ENCODE measurements at places on chromosomes 12 and 14.

DNA sequence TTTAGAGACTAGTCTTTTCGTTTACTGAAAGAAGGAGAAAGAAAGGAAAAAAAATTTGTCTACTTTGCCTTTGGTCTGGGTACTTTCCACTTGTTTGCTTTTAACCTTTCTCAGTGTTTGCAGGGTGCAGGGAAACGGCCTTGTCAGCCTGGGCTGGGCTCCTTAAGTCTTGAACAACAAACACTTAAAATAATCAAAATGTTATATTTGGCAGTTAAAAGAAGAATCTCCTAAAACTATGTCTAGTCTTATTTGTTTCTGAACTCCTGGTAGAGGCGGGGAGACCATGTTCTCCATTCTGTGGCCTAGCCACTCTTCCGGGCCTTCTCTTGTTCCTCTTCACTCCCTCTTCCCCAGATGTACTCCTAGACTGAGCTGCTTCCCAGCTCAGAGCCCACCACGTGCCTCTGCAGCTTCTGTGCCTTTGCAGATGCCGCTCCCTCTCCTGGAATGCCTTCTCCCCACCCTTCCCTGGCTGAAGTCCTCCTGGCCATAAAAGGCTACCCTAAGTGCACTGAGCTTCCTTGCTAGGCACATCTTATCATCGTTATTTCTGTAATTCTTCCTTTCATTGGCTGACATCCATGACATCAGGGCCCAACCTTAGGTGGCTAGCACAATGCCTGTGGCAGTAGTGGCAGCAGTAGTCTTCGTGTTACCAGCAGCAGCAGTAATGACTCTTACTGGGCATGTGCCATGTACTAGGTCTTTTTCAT is 432.9 kb downstream of the ZFP36L1 start:
- peak; percentile 39 for DNase-seq

GRCh38 chr12:111766608-111767361 is at the start of gene ALDH2:
TSS of gene ALDH2 (plus strand) at chr12:111766933. CDS start at chr12:111766983, 50 bp downstream.
- peak; percentile 69 for DNase-seq

- no peak for DNase-seq
Measured at GRCh38 chr12:4240161-4240783, 33.3 kb upstream of the CCND2 start.

GRCh38 chr12:81005606-81006005 is 67.9 kb upstream of the LIN7A start:
- DNase-seq, result no peak

DNA sequence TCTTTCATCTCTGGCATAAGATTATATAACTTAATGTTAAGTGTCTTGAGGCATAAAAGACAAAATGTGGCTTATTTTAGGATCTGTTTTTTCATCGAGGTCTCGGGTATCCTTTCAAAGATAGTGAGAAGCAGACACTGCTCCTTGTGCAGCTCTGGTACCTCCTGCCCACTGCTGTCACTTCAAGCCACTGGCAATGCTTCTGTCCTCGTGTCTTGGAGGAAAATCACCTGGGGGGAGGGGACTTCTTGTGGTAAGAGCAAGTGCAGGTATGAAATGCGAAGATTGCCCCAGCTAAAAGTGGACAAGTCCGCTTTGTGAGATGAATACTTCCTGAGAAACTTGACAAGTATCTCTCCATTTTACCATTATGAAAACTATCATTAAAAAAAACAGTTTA is 37.8 kb upstream of the DYNC1H1 start:
- DNase-seq, result no peak

- DNase-seq, result peak; percentile 69
Measured at GRCh38 chr14:67410313-67410712, 1.7 kb downstream of the PLEK2 start.

DNA sequence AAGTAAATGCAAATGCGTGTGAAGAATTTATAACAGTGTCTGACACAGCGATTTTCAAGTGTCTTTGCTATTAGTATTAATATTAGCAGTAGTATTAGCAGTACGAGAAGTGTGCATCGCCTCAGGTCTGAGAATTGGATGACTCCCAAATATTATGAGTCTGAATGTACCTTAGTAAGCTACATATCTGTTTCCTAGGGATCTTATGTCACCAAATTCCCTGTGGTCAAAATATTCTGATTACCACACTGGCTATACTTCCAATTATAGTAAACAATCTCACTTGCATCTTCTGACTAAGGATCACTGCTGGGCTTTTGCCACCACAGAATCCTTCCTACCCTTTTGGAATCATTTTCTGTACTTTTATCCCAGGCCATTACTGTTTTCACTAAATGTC is 396.0 kb upstream of the MIS18BP1 start:
- DNase-seq, result no peak

GRCh38 chr12:52023182-52023975 is 16.6 kb downstream of the TAMALIN start:
- DNase-seq, result peak; percentile 64

DNA sequence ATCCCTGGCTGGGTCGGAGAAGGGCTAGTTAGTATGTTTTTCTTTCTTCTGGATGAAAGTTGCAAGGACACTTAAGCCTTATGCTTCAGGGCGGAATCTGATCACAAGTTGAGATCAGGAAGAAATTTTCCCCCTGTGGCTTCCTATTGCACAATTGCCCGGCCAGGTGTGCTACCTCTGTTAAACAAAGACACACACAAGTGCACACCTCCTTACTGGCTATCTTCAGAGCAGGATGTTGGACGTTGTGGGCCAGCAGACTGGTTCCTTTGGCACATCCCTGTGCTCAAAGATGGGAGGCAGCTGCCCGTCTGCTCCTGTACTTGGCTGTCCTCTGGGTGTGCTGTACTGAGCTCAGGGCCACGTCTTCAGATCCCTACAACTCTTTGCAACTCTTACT is 19.1 kb downstream of the ETV6 start:
- DNase-seq, result no peak

- no peak for DNase-seq
Measured at GRCh38 chr12:82877963-82878362, 191.3 kb downstream of the TMTC2 start.

- no peak for DNase-seq
Measured at GRCh38 chr14:68817506-68818212, 24.8 kb upstream of the ZFP36L1 start.

- DNase-seq, result no peak
Measured at GRCh38 chr12:52056801-52057637, 5.8 kb downstream of the NR4A1 start.

DNA sequence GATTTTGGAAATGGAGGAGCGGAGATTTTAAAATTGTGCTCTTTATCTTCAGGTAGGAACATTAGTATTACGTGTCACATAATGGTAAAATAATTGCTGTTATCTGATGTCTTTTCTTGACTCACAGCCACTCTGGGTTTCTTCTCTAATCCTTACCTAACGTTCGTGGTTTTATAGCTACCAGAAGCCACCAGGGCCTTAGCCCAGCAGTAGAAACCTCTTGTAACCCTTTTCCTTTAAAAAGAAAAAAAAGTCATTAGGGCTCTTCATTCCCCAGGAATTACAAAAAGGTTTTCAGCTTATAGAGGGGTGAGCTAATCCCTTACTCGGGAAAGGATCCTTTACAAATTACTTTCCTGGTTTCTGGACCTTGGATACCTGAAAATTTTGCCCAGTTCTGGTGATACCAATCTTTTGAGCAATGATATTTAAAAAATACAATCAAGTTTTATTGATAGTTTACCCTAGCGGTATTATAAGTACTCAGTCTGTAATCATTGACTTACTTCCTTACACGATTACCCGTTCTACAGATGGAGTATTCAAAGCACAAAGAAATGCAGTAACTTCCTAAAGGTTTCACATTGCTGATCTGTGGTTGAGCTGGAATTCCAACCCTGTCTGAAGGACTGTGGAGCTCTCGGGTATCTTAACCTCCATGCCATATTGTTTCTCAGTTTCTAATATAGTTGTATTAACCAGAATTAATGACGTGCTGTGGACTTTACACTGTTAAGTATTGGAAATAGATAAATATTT is 1.6 kb downstream of the GABARAPL1 start:
- peak; percentile 40 for DNase-seq

GRCh38 chr12:5723071-5723470 is 222.0 kb downstream of the ANO2 start:
- DNase-seq, result no peak

GRCh38 chr12:116542345-116542956 is 16.7 kb upstream of the MAP1LC3B2 start:
- no peak for DNase-seq

DNA sequence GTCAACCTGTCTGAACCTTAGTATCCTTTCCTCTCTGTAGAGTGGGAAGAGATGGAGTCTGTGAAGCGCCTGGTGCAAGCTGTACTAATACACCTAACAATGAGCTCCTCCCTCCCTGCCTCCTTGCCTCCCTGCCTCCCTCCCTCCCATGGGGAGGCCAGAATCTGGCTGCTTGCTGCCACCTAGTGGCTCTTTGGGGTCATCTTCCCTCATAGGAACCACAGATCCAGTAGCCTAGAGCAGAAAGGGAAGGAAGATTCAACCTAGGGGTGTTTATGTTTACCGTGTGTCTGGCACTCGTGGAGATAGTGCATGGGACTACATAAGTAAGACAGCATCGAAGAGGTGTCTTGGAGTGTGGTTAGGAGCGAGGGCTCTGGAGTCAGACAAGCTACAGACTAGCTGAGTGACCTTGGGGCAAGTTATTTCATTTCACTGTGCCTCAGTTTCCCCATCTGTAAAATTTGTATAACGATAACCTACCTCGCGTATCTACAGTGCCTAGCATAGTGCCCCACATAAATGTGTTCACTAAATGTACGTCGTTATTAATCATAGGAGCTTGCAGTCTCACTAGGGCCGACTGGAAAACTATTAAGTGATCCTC is 35.5 kb upstream of the TSPAN9 start:
- peak; percentile 82 for DNase-seq

GRCh38 chr12:57237596-57237931 is 8.1 kb downstream of the SHMT2 start:
- peak; percentile 63 for DNase-seq

GRCh38 chr12:132121283-132121682 is 22.8 kb downstream of the DDX51 start:
- DNase-seq, result no peak

DNA sequence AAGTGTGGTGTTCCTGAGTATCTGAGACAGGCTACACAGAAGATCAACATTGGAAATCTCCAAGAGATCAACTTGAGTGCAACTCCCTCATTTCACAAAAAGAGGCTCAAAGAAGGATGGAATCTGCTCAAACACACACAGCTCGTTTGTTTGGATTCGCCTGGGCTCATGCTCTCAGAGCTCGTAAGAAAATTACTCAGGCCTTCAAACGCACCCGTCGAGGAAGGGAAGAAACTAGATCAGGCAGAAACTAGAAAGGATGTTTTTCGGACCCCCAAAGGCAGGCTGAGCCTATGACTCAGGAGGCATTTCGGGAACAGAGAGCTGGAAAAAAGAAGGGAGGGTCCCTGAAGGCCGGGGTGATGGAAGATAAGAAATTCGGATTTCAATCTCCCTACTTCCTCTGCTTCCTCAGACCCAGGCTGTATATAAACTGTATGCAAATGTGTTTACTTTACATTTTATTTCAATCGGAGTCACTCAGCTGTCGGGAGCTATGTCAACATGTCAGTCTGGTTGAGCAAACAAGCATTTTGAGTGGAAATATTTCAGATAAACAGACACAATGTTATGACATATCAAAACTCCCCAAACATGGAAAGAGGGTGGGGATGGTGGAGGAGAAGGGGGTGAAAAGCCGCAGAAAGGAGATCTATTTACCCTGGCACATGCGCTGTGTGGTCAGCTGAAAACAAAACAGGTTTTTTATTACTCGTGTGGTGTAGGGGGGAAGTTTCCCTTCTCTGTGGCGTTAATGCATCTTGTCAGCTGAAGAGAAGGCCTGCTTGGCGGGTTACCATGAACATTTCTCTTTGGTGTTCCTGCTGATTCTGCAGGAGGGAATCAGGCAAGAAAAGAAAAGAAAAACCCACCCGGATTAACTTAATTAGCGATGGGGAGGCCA is 129.1 kb upstream of the TBX3 start:
- DNase-seq, result peak; percentile 46

GRCh38 chr12:108597559-108598471 is at the start of gene TMEM119:
TSS of gene TMEM119 (minus strand) at chr12:108598084. CDS start at chr12:108592383, 5,701 bp downstream.
- no peak for DNase-seq

- DNase-seq, result no peak
Measured at GRCh38 chr14:39322807-39323206, 89.1 kb downstream of the MIA2 start.

GRCh38 chr12:122887819-122888212 is 8.1 kb downstream of the VPS37B start:
- no peak for DNase-seq

GRCh38 chr14:22190411-22191191 is 398.4 kb downstream of the DAD1 start:
- no peak for DNase-seq

DNA sequence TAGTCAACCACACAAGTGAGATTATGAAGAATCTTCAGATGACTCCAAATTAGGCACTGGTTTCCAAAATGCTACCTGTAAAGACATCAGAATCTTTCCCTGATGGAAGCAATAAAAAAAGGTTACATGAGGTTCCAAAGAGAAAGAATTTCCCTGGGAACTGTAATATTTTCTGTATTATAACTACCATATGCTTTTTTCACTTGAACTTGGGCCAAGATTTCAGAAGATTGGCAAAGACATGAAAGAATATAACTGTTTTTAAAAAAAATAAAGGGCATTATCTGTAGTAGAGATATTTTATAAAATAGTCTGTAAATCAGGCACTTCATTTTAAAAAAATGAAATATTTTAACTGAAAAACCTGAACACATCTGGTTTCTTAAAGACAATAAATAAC is 12.9 kb downstream of the HECTD1 start:
- no peak for DNase-seq

DNA sequence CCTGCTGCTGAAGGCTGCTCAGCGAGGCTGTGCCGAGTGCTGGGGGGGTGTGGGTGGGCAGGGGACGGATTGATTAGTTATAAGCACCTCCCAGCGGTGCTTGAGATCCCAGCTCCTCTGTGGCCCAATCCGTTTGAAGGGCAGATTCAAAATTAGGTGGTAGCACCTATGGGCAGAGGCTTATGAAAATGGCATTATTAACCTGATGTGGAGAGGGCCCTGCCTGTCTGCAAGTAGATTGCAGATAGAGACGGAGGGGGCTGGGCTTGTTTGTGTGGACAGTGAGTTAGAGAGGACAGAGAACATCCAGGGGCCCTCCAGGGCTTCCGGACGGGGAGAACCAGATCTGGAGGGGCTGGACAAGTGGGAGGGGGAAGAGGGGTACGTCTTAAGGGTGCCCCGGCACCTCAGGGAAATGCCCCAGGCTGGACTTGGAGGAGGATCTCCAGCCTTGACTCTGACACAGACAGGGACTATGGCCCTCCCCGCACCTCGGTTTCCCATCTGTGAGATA is at the start of gene RTL1:
Gene RTL1, minus strand, starts transcription at position 51 of the 514 bp plus-strand sequence. CDS start 18,934 bp downstream, outside the sequence.
- no peak for DNase-seq

DNA sequence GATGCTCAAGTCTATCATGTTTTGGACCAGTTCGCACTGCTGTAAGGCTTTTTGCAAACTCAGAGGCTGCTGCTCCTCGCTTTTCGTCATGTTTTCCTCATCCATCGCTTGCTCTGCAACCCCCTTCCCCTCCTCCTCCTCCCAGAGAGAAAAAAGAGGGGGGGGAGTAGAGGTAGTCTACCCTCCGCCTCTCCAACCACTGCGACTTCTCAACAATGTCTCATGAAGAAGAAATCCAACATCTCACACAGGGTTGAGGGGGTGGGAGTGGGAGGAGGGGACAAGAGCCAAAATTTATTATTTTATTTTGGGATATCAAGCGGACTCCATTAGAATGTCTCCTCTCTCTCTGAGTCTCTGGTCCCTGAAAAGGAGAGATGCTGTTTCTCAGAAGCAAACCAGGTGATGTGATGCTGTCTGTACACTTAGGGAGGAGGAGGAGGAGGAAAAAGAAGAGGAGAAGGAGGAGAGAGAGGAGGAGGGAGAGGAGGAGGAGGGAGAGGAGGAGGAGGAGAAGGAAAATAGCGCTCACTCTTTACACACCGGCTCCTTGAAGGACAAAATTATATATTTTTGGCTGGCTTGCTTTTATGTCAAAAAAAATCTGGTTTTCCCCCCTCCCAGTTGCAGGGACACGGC is 520 bp downstream of the KSR2 start:
- no peak for DNase-seq

Data from SW480 (cell line).